Suprapubic skin (tissue), 4 donors: ENCODE measurements at places on chromosomes 12 and 14.

- DNase-seq = no peak
These were observed 12.9 kb upstream of the DCD start for GRCh38 chr12:54661048-54661447.

DNA sequence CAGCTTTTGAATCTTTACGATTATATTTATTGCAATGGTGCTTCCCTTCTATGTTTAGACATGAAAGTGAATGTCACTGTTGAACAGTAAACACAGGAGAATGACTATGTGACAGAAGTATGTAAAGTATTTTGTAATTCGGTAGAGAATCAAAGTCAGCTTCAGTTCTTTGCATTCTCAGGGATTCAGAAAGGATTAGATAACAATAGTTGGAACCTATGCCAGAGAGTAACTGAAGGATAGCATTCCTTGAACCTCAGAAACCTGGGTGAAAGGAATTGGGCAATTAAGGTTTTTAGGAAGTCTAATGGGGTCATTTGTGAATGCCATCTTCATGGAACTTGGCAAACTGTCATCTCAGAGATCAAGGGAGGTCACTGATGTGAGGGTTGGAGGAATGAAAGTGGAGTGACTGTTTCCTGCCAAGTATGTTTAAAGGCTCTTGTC, 305.3 kb upstream of the DDHD1 start:
- DNase-seq = no peak

DNA sequence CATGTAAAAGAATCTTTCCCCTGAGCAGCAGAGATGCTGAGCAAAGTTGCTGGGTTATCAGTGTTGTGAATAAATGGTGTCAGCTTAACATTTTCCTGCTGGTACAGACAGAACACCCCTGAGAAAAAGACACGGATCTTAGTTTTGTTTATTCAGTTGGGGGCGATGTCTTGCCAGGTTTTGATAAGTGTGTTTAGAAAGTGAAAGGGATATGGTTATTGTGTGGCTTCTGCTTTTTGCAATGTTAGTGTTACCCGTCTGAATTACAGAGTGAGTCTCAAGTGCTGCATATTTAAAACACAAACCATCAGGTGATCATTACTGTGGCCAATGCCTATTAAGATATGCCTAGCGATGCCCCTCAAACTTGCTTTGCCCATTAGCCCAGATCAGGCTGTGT, 864.6 kb upstream of the SEL1L start:
- DNase-seq = no peak

DNA sequence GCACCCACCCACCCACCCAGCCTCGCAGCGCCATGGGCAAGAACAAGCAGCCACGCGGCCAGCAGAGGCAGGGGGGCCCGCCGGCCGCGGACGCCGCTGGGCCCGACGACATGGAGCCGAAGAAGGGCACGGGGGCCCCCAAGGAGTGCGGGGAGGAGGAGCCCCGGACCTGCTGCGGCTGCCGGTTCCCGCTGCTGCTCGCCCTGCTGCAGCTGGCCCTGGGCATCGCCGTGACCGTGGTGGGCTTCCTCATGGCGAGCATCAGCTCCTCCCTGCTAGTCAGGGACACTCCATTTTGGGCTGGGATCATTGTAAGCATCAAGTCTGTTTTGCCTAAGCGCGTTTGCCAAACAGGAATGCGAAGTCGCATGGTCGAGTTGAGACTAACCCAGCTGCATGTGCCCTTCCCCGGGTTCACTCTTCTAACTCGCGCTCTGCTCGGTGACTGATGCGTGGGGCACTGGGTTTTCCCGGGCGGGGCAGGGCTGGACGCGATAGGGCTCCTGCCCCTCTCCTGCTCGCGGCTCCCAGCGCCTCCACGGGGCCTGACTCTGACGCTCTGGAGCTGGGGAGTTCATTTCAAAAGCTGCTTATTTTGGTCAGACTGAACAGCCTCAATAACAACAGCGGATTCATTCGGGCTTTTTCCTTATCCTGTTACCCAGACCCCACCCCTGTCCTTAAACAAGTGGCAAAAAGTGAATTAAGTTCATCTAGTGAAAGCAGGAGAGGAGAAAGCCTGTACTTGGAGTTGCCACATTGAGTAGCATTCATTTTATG, 458 bp downstream of the SSPN start:
- DNase-seq = peak; percentile 80
